SK-N-MC (cell line): ENCODE measurements at places on chromosomes 12 and 14.
A peak's percentile ranks its signal among the peaks of the same experiment; 100 is the strongest.

GRCh38 chr12:132617822-132618682 lies 524 bp upstream of the P2RX2 start:
- no peak for DNase-seq

DNA sequence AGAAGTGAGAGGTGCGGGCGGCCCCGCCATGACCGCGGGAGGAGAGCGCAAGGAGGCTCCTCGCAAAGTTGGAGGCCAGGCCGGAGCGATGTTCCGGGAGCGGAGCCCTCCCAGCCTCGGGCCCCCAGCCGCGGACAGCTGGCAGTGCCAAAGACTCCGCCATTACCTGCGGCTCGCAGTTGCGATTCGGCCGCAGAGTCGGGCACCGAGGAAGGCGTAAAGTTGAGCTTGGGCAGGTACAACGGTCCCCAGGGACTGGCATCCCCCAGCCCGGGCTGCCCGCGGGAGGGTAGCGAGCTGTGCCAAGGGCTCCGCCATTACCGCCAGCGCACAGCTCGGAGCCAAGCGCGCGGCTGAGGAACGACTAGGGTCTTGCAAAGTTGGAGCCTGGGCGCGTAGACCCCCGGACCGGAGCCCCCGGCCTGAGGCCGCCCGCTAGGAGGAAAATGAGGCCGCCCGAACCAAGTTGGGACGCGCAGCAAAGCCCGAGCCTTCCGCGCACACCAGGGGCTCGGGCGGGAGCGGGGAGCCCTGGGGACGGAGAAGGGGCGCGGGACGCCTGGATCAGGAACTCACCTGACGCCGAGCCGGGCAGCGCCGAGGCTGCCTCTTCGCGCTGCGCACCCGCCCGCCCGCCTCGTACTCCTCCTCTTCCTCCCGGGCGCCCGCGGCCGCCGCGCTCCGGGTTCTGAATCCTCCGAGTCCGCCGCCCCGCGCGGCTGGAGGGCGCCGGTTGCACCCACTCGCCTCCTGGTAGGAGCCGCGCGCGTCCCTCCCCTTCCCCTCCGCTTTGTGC lies 677 bp downstream of the NOS1 start:
- DNase-seq = no peak

GRCh38 chr12:24911271-24911791 lies 37.6 kb downstream of the BCAT1 start:
- DNase-seq = no peak

GRCh38 chr14:23299211-23299957 lies 3.3 kb downstream of the PPP1R3E start:
- DNase-seq = no peak

- DNase-seq = no peak
Observed at GRCh38 chr14:22088614-22089342, 415.2 kb upstream of the OR4E1 start.

- no peak for DNase-seq
Observed at GRCh38 chr12:121668750-121669520, 519 bp downstream of the MORN3 start.

DNA sequence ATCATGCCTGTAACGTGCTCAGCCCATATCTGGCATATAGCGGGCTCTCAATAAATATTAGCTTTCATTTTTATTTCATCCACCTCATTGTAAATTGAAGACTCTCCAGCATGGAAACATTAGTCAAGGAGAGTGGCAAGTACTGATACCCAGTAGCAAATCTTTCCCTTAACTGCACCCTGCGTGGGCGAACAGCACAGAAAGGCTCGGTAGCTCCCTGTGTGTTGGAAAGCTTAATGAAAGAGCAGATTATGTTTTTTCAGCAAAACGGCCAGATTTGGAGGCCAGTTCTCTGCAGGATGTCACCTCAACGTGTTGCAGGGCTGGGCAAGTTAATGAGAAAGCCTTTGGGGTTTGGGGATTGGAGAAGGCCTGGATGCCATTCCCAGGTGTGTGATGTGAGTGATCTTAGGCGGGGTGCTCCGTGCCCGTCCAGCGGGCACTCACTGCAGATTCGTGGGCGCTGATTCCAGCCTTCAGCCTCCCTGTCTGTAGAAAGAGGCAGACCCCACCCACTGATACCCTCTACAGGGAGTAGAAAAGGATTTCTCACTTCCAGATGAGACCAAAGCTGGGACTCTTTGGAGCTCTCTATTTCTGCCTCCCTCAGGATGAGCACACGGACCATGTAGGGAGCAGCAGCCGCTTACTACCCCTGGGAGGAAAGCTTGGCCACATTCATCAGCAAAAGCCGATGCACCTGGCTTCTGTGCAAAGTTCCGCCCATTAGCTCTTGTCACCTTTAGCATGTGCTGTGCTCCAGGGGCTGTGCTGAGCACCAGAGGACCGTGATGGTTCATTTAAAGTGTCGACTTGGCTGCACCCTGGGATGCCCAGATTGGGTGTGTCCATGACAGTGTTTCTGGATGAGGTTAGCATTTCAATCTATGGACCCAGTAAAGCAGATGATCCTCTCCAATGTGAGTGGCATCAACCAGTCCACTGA lies 29.1 kb downstream of the C14orf132 start:
- no peak for DNase-seq

GRCh38 chr14:37620856-37621255 lies 25.4 kb downstream of the TTC6 start:
- no peak for DNase-seq

- no peak for DNase-seq
Observed at GRCh38 chr12:86621957-86622356, 365.8 kb upstream of the MGAT4C start.

DNA sequence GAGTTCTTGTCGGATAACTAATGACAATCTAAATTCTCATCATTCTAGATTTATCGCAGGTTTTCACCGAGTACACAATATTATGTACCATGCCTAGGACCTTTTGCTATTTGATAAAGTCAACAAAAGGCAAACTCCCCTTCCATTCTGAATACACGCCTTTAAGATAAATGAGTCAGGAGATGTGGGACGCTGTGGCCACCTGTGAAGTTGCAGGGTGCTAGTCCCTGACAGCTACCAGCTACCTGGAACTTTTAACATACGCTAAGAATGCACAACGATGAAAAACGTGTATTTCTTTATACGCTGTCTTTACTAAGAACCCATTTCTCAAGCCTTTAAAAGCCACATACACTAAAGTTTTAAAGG lies 678 bp downstream of the MDM1 start:
- DNase-seq = no peak

DNA sequence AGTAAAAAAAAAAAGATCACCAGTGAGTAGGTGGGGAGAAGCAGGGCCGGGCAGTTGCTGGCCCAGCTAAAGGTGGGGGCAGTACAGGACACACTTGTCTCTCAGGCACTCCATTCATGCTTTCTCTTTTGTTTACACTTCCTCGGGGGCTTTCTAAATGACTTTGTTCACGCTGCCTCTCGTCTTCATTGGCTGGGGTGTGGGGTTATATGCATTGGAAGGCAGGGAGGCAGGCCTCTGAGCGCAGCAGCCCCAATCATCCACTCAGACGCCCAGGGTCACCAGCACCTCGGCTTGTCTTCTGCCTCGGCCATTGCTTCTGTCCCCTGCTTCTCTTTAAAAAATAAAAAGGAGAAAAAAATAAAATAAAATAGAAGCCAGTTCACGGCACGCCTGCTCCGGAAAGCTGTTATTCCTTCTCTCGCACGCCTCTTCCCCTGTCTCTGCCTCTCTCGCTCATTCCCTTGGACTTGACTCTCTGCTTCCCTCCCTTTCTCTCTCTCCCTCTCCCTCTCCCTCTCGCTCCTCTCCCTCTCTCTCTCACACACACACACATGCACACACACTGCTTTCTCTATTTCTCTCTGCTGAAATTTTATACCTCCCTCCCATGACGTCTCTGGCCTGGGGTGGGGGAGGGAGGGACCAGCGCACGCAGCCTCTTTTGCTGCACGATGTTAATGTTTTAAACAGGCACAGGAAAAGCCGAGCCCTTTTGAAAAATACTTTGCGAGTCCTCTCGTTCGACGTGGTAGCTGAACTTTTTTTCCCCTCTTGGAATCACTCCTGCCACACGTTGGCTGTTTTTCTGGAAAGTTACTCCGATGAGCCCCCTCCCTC lies at the start of gene TGFB3:
TGFB3 (minus strand) TSS at position 570 of the 840 bp plus-strand sequence. CDS start 1,102 bp downstream, outside the sequence.
- peak; percentile 75 for DNase-seq

DNA sequence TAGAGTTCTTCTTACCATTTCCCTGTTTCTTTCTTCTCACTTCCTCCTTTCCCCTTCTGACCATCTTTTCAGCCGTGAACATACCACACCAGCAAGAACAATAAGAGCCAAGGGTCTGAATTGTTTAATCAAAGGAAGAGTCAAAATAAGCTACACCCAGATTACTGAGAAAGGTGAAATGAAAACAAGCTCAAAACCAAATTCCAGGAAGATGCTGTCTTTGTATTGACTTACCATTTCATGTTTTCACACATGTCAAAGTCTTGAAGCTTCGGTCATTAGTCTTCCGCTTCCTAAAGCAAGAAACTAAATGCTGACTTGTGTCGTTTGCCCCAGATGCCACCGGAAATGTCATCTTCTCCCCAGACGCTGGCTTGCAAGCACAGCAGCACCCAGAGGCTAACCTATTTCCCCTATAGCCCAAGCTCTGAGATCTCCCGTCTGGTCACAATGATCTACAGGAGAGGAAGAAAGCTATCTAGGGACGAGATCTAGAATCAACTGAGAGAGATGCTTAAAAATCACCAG lies 136.5 kb upstream of the AMIGO2 start:
- no peak for DNase-seq

DNA sequence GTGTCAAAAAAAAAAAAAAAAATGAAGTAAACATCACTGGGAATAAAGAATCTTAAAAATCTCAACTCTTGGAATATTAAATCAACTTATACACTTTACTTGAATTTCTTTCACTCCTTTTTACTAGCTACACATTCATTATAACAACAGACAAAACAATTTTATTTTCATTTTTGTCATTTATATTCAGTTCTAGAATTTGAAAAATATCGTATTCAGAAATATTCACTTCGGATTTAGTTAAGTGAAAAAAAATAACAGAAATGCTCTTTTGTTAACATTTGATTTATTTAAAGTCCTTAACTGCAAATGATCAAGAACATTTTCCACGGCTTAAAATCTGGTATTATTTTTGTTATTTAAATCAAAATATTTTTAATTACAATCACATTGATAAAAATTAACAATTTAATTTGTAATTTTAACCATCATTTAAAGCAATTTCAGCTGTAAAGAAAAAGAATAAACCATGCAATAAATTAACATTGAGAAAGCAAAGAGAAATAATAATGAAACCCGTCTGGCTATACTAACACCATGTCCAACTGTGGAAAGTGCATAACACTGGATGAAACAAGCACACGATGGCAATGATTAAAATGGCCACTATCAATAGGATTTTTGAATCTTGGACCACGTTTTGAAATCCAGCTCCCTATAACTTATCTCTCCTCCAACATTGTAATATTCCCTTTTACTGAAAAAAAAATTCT lies 5.2 kb downstream of the FOXA1 start:
- no peak for DNase-seq

GRCh38 chr14:23618415-23618988 lies 17.7 kb upstream of the DHRS2 start:
- no peak for DNase-seq

GRCh38 chr12:59597385-59597781 lies 1.6 kb downstream of the SLC16A7 start:
- DNase-seq = peak; percentile 70

DNA sequence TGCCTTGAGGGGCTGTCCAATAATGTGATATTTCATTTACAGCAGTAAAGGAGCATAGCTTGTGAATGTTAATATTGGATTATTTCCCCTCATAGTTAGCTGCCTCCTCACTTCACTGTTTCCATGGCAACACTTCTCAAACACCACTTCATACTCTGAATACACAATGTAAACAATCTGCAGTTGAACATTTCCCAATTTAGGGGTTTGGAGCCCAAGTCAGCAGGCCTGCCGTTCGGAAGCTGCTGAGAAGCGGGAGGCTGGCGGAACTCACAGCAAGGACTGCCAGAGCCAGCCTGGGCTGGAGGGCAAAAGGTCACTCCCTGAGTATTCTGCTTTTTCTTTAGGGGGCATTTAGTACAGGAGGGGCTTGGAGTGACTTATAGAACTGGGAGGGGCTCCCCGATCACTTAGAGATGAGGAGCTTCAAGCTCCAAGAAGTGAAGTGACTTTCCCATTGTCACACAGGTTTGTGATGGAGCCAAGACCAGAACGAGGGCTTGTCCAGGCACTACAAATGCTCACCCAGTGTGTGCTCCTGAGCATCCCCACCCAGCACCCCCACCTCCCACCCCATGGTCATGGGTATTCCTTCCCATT lies 12.1 kb upstream of the SLC24A4 start:
- no peak for DNase-seq

DNA sequence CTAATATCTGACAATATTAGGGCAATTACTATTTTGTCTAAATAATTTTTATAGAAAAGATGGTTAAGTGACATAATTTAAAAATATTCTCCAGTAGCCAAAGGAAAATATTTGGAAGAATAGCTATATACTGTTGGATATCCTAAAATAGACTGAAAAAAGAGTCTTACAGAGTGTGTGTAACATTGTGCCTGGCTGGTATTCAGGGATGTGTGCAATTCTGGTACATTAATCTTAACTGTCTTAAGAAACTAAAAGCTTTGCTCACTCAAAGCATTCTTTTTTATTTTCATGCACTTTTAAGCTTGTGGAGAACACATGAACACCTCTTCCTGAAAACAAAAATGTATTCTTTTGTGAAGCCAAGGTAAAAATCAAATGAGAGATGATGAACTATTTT lies 10.1 kb upstream of the NR2C1 start:
- DNase-seq = no peak

- no peak for DNase-seq
Observed at GRCh38 chr12:34604631-34605509, 582.6 kb downstream of the ALG10 start.

DNA sequence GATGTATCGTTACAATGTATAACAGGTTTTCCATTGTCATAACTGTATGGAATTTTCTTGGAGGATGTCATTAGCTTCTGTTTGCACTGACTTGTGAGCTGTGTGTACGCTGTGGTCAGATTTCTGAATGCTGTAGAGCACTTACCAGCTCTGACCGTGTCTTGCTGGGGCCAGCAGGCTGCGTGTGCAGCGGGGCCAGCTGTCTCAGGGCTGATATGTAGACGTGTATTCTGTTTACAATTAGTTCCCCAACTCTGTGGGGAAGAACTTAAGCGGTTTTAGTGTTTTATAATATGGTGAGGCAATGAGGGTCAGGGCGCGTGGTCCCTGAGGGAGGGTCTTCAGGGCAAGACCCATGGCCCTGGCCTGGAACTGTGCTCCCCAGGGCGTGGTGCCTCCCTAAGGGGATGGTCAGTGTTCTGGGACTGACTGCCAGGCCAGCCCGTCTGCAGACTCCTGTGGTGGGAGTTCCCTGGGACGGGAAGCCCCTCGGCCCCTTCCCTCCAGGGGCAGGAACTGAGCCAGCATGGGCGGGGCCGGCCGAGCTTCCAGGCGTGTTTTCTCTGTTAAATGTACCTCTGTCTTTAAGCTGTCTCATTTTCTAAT lies 18.7 kb downstream of the XRCC3 start:
- DNase-seq = no peak

GRCh38 chr12:123478762-123479161 lies 20.8 kb downstream of the SNRNP35 start:
- DNase-seq = no peak

GRCh38 chr14:55454264-55455002 lies 14.0 kb upstream of the TBPL2 start:
- peak; percentile 87 for DNase-seq

- no peak for DNase-seq
Observed at GRCh38 chr12:107402041-107403022, 283.3 kb upstream of the PWP1 start.
